Natural killer cell treated with Interleukin-12 subunit alpha and Interleukin-12 subunit beta and Interleukin-15 and Interleukin-18, amount 100 ng/mL, for 72 hours (primary cell): ENCODE measurements at places on chromosomes 11 and 22. TPM values are rescaled to one million over a fixed set of nuclear protein-coding genes. Genes with fewer than 3 reads are reported as not detected.

P4HA3 gene
- not detected for total RNA-seq

DNA sequence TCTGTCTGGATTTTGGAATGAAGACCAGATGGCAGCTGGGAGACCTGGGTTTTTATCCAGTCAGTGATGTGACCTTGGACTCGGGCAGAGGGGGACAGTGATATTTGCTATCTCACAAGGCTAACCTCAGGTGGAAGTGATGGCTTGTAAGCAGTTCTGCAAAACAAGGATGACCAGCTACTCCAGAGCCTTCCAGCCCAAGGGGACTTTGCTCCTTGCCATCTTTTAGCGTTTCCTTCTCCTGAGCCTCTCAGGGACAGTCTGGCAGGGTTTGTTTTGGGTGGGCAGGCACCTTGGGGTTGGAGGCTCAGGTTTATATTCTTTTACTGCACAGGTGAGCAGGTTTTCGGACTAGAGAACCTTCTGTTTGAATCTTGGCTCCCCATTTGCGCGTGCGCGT, 9.5 kb upstream of the OSBP2 start:
- no peak for DNase-seq

C11orf58 gene
- 109 TPM for total RNA-seq

DNA sequence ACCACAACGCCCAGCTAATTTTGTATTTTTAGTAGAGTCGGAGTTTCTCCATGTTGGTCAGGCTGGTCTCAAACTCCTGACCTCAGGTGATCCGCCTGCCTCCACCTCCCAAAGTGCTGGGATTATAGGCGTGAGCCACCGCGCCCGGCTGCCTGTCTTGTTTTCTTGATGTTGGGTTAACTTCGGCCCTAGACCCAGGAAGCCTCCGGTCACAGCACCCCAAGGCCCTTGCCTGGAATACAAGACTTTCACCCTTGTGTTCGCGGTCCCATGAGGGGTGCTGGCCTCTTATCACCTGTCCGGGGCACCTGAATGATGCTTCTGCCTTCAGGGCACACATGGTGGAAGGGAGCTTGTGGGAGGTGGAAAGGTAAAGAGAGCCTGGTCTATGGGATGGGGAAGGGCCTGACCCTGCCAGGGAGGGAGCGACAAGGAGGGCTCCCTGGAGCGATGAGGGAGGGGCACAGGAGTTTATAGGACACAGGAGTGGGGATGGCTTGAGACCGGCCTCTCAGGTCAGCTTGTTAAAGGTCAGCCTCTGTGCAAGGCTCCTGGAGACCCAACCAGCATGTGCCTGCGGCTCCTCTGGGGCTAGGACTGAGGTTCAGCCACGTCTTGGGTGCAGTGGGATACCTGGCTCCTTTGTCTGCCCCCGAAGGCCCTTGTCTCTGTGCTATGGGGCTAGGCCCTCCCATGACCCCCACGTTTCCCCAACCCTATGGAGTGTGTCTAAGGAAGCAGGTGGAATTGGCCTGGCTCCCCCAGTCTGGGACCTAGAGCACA, 34.7 kb upstream of the GRAMD4 start:
- peak; percentile 59 for DNase-seq

- no peak for DNase-seq
Measured at GRCh38 chr11:134276396-134277182, 410 bp downstream of the GLB1L3 start.

GRCh38 chr11:15926071-15926470, 430.3 kb downstream of the SOX6 start:
- DNase-seq, result no peak

ANO5 gene
- total RNA-seq, result not detected

PNPLA3 gene
- 0.47 TPM for total RNA-seq

CADM1 gene
- 1.0 TPM for total RNA-seq

NUP160 gene
- 78.0 TPM for total RNA-seq

GRCh38 chr22:30326255-30326705, 461 bp downstream of the TBC1D10A start:
- peak; percentile 70 for DNase-seq

DNA sequence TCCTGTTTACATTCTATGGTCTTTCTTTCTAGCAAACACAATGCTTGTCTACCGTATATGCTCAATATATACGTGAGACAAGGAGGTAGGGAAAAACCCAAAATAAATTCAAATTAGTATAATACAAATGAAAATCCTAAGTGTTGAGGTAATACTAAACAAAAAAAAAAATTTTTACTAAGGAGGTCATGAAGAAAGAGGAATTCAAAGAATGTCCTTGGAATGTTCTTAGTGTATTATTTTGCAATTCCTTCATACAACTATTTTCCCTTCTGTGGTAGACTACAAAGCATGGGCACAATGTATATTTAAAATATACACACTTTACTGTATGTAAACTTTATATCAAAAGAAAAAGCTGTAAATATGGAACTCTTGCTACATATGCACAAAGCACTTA, 36.4 kb downstream of the PIK3C2A start:
- no peak for DNase-seq

GRCh38 chr11:86720546-86720945, 48.1 kb upstream of the ME3 start:
- no peak for DNase-seq

GRCh38 chr22:38952281-38952993, 5.0 kb upstream of the APOBEC3A start:
- DNase-seq, result no peak

DNA sequence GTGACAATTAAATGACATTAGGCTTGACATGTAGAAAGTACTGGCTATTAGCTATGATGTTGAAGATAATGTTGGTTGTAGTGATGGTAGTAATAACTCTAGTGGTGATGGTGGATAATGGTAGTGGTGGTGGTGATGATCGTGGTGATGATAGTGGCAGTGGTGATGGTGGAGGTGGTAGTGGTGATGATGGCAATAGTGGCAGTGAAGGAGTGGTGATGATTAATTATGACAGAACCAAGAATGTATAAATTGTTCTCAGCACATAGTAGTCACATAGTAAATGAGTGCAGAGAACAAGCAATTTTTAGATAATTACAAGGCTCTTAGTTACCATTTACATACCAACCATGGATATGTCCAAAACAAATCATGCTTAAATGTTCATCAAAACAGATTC, 5.3 kb upstream of the CD44 start:
- no peak for DNase-seq

GRCh38 chr11:130403271-130403804, 25.1 kb downstream of the ADAMTS8 start:
- DNase-seq, result no peak

KCNJ11 gene
- total RNA-seq, result 0.75 TPM

DNA sequence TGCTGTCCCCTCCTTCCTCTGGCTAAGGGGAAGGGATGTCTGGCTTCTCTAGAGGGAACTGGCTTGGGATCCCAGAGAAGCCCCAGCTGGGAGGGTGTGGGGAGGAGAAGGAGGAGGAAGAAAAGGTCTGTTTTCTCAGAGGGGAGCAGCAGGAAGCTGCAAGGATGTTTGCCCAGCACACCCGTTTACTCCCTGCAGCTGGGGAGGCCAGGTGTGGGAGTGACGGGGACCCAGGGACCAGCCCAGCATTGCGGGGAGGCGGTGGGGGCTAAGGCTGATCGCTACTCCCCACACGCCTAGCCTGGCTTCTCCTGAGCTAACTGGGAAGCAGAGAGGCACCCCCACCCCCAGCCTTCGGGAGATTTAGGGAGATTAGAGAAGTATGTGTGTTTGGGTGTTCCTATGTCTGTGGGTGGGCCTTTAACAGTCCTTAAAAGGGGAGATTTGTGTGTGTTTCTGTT, 3.9 kb downstream of the CREB3L1 start:
- DNase-seq, result peak; percentile 37

GRCh38 chr11:64867748-64868462, 10.5 kb downstream of the EHD1 start:
- no peak for DNase-seq

DNA sequence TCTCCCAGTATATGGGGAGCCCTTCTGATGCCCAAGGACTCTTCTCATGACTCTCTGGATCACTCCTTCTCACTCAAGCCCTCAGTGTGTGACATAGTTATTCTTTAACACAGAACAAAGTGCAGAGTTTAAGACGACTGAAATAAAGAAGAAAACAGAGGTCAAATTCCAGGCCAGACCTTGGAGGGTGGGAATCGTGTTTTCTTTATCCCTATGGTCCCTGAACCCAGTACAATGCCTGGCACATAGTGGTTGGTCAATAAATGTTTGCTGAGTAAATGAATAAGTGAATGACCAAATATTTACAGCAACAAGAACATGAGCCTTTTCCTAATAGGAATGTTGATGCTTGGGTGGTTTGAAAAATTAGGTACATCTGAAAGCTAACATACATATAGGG, 28.8 kb downstream of the VSTM5 start:
- DNase-seq, result no peak

TPBGL gene
- 0.43 TPM for total RNA-seq

DNA sequence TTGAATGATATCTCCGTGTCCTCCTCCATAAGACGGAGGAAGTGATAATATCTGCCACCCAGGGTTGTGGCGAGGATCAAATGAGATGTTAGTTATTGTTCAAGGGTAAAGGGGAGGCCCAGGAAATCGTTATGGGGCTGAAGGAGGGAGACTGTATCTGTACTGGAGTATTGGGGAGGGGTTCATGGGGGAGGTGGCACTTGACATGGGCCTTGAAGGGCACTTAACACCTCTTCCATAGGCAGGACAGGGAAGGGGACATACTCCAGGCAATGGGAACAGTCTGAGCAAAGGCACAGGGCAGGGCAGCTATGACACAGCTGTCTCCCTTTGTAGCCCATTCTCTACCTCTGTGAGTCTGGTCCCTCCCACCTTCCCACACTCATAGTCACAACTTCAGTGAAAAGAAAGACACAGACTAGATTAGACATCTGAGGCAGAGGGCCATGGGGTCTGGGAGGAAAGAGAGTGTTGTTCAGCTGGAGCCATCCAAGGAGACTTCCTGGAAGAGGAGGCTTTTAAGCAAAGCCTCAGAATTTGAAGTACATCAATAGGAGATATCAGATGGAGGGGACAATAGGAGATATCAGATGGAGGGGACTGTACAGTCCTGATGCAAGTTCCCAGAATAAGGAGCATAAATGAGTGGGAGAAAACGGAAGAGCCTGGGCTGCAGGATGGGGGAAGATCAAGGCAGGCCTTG, 15.8 kb upstream of the DGKZ start:
- DNase-seq, result no peak

DNA sequence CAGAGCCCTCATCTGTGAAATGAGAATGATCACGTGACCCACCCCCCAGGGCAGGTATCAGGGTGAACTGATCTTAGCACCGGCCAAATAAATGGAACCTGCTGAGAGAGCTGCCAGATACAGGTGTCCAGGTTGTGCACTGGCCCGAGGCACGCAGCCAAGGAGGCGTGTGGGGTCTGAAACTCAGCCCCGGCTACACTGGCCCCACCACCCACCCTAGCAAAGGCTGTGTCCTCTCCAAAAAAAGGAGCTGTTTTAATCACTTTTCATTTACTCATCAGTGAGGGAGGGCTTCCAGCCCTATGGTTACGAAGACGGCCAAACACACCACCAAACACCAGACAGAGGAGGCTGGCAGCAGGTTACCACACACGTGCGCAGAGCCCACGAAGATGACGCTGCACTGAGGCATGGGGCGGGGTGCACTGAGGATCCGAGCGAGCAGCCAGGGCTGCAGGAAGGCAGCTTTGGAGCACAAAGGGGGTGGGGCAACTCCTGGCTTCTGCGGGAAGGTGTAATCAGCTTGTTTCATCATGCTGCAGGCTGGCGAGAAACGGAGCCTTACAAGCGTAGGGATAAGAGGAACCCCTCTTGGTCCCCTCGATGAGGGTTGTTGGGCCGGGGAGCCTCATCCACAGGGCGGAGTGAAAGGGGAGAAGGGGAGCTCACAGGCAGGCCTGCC, 19.5 kb upstream of the SLC22A12 start:
- no peak for DNase-seq

GRCh38 chr11:116449522-116449921, 323.3 kb downstream of the BUD13 start:
- no peak for DNase-seq

GRCh38 chr11:575313-575995, 816 bp upstream of the PHRF1 start:
- DNase-seq, result no peak

- DNase-seq, result no peak
Measured at GRCh38 chr11:79541466-79541865, 100.6 kb upstream of the TENM4 start.

NFAM1 gene
- 0.47 TPM for total RNA-seq

- no peak for DNase-seq
Measured at GRCh38 chr22:28883657-28883916, 215 bp downstream of the ZNRF3 start.

DNA sequence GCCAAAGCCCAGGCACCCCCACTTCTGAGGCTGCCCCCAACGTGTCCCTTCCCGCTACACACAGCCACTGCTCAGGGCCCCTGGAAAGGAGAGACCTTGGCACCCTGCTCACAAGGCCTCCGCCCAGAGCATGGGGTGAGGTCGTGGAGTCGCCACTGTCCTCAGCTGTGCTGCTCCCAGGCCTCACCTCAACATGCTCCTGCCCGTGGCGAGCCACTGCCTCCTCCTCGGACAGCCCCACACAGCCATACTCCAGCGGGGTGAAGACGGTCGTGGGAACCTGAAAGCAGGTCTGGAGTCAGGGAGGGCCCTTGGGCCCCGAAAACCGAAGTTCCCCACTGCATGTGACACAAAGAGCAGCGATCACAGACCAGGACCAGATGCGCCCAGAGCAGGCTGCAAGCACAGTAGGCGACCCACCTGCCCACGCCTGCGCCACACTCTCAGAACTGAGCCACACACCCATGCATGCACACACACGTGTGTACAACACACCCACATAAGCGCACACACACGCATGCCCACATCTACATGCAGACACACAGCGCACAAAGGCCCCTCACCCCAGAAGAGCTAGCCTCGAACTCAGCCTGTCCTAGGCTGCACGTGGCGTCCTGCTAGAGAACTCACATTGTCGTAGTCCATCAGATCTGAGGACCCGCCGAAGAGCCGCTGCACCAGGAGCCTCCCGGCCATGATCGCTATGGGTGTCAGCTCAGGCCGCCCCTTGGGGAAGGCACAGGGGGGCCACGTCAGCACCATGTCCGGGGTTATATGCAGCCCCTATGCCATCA, 25.5 kb upstream of the GNB1L start:
- no peak for DNase-seq

GNAZ gene
- 0.98 TPM for total RNA-seq

DNA sequence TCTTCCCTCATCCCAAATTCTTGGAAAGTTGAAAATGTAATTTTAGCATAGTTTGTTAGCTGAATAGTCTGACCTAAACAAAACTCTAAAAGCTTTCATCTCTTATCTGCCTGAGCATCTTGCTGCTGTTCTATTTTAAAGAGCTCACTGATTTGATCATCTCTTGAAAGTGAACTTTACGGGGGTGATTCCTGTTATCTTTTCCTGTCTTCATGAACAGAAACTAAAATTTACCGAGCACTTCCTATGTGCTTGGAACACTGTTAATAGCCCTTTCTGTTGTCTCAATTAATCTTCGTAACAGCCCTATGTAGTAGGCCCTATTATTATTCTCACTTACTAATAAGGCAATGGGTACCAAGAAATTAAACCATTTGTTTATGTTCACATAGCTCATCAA, 12.3 kb downstream of the AMOTL1 start:
- no peak for DNase-seq

SLC22A12 gene
- total RNA-seq, result not detected

UBQLN3 gene
- not detected for total RNA-seq

- no peak for DNase-seq
Measured at GRCh38 chr11:121592708-121593107, 139.9 kb upstream of the SORL1-AS1 start.

MS4A4E gene
- 2.6 TPM for total RNA-seq

GRCh38 chr11:8192896-8193209, 24.0 kb upstream of the RIC3 start:
- DNase-seq, result no peak

HMOX1 gene
- total RNA-seq, result 7.3 TPM

GRCh38 chr11:102985850-102986249, 30.3 kb upstream of the MMP13 start:
- no peak for DNase-seq
